HuH-7 (cell line): ENCODE measurements at places on chromosomes 4 and X.

GRCh38 chr4:140172960-140173359 lies 19.0 kb upstream of the MAML3 start:
- DNase-seq, result no peak

- no peak for DNase-seq
These were observed 182.7 kb downstream of the PABPC4L start for GRCh38 chr4:134018846-134019245.

DNA sequence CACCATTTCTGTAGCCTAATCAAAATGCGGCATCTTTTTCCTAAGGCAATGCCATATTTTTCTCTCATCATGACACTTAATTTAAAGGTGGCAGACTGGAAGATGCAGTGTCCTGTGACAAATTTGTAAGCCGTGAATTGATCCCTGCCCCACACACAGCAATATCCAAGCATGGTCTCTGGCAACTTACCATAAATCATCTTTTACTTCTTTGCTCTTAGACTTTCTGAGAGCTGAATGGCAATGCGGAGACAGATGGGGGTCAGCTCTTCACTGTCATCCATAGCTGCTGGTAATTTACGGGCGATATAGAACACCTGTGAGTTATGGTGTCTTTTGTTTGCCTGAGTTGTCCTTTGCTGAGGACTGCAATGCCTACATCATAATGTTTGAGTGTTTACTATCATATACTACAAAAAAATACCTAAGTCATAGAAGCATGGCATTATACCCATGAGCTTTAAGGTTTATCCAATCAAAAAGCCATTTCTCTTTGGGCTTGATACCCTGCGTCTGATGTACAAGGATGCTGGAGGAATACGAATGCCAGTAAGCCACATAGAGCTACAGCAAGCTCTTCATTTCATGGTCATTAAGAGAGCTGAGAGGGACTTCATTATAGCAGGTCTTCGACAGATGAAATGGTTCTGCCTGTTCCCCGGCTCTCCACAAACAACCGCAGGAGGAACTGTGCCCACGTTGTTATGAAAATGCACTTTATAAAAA lies 148.1 kb downstream of the TRIML1 start:
- DNase-seq, result no peak

GRCh38 chr4:74228691-74229640 lies 71.0 kb downstream of the MTHFD2L start:
- peak; percentile 32 for DNase-seq

DNA sequence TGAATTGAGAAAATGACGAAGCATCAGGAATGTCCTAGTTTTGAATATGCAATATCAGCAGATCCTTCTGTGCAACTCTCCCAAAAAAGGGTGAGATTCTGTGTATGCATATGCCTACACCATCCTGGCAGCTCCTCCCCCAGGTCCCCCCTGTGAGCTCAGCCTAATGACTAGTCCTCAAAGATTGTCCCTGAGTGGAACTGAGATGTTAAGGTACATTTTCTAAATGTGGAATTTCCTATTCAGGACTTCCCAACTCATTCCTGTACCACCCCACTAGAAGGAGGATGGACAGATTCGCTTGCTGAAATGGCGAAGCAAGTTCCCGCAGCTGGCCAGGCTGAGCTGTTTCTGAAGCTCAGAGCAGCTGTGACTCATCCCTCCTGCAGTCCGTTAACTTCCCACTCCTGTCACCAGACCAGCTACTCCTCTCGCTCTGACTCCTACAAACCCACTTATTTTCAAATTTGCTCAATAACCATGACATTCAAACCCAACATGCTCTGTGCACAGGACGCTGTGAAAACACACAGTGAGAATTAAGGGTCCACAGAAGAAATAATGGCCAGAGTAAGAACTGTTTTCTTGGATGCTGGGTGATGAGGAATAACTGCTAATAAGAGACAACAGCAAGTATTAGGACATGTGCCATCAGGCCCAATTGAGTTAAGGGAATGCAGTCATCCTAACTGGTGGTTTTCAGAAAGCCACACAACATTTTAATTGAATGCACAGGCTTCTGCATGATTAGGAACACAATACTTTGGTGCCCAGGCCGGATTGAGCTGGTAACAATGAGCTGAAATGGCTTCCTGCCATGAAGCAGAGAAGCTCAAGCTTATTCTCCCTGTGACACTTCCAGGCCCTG lies 40.0 kb upstream of the IRF2 start:
- DNase-seq, result no peak
